Cortex of kidney (tissue), 1 donor: ENCODE measurements at places on chromosomes 6 and 20.

GRCh38 chr6:141403103-141403502 is 729.6 kb upstream of the GJE1 start:
- DNase-seq, result no peak

GRCh38 chr6:69933239-69933638 is 66.9 kb downstream of the COL19A1 start:
- no peak for DNase-seq

DNA sequence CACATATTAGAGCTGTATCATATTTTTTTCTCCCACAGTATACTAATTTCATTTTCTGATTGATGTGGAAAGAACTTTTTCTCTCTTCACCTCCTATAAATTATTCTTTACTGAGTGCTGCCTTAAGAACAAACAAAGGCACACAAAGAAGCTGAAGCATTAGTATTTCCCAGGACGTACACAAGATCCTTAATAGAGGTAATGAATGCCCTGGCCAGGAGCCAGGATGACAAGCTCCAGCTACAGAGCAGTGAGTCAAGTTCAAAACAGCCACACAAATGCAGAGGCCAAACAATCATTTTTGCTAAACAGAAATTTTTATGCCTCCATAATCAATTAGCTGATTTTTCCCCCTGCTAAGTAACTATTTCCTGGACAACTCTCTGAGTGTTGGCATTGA is 639.6 kb downstream of the EPHA7 start:
- DNase-seq, result no peak

DNA sequence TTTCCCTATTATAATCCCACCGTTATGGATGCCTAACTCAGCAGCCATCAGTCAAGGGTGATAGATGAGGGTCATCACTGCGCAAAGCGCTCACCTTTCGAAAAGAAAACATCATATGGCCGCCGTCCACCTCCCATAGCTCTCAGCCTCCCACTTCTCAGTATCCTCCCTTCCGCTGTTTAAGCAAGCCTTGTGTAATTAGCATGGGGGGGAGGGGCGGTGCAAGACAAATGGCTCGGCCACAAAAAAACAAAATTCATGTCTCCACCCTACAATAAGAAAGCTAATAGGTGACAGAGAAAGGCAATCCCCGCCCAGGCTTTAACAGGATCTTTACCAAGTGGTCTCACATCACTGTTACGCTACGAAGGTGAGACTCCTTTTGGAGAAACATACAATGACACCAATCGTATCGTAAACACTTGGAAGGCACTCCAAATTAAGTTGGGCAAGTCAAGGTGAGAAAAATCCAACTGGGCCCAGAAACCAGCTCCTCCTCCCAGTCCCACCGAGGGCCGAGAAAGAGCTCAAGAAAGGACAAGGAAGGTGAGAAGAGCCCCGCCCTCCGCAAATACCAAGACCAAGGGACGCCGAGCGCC is 645 bp downstream of the DDX39B start:
- DNase-seq, result no peak

DNA sequence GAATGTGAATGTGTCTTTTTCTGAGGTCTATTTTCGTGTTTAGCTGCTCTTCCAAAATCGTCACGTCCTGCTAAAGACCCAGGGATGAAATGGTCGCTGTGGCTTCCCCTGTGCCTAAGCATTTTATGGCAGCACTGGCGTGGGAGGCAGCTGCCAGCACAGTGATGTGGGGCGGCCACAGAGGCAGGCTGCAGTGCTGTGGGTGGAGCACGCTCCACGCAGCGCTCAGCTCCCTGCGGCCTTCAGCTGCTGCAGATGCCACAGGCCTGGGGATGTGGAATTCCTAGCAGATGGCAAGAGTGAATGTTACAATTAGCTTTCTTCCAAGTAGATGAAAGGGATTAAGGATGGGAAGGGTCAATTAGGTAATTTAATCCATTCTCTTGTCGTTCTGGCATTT is 242.6 kb downstream of the SMOC2 start:
- no peak for DNase-seq

- DNase-seq, result no peak
Measured at GRCh38 chr6:75052491-75052890, 153.4 kb downstream of the COL12A1 start.

DNA sequence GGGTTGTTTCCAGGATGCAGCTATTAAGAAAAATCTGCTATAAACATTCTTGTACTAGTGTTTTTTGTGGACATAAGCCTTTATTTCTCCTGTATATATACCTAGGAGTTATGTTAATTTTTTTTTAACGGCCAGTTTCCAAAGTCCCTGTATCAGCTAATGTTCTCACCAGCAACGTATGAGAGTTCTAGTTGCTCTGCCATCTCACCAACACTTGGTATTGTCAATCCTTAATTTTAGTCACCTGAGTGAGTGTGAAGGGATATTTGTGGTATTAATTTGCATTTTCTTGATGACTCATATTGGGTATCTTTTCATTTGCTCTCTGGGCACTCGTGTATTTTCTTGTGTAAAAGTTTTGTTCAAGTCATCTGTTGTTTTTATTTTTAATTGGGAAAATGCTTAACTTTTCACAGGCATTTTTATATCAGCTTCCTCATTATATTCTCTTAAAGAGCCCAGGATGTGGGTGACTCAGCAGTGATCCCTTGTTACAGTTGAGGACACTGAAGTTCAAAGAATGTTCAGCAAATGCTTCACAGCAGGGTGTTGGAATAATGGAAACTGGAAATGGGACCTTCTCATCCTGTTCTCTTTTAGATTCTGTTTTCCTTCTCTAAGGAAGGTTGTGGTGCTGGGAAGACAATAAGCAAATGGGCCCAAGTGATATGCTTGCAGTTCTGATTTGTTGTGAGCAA is 211.7 kb upstream of the PRND start:
- DNase-seq, result no peak
